Mucosa of gallbladder (tissue), 1 donor: ENCODE measurements at places on chromosomes 2 and 18. TPM values are rescaled to one million over a fixed set of nuclear protein-coding genes. Genes with fewer than 3 reads are reported as not detected.
A peak's percentile ranks its signal among the peaks of the same experiment; 100 is the strongest.

DNA sequence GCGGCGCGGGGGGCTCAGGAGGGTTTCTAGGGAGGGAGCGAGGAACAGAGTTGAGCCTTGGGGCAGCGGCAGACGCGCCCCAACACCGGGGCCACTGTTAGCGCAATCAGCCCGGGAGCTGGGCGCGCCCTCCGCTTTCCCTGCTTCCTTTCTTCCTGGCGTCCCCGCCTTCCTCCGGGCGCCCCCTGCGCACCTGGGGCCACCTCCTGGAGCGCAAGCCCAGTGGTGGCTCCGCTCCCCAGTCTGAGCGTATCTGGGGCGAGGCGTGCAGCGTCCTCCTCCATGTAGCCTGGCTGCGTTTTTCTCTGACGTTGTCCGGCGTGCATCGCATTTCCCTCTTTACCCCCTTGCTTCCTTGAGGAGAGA is 5.2 kb downstream of the PROC start:
- DNase-seq, result no peak

Gene NCKAP5
- 3.9 TPM for total RNA-seq

Gene MSTN
- total RNA-seq, result 0.23 TPM

GRCh38 chr18:3585656-3586509 is 135.9 kb downstream of the TGIF1 start:
- peak; percentile 79 for DNase-seq

Gene HIBCH
- 49.8 TPM for total RNA-seq

Gene ATOH8
- 9.0 TPM for total RNA-seq

Gene DPP4
- total RNA-seq, result 28.1 TPM

DNA sequence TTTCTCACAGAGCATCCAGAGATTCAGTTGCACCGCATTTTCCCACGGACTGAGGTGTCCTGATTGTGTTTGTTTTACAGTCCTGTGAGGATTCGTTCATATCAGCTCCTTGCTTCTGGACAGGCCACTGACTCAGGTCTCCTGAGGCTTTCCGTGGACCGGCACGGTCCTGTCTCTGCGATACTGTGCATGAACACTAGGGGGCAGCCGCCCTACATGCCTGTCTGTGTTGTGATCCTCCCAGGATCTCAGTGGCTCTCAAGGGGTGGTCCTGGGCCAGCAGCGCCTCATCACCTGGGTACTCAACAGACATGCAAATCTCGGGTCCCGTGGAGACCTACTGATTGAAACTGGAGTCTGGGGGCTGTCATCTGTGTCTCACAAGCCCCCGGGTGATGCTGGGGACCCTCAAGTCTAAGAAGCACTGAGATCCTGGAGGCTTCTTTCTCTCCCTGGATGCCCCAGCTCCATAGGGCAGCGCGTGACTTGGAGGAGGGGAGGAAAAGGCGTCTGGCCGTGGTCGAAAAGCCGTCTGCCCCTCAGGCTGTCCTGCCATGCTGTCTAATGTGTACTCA is 28.9 kb downstream of the IL1R2 start:
- DNase-seq, result peak; percentile 87

DNA sequence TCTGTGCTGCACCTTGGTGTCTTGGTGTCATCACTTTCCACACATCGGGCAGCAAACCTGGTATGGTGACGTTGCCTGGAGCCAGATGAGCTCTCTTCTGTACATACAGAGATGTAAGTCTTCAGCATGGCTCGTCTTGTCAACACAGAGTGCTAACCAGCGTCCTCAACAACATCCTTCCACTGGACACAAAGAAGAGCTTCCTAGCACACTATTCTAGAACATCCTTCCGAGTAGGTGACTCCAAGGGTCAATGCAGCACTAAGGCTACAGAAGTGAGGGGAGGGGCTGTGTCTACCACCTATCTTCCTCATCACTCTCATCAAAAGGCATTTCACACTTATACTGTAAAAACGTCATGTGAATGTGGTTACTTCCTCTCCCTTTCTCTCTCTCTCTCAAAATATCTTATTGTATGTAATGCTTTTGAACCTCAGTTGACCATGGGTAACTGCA is 108.1 kb upstream of the SLC1A4 start:
- DNase-seq, result no peak

DNA sequence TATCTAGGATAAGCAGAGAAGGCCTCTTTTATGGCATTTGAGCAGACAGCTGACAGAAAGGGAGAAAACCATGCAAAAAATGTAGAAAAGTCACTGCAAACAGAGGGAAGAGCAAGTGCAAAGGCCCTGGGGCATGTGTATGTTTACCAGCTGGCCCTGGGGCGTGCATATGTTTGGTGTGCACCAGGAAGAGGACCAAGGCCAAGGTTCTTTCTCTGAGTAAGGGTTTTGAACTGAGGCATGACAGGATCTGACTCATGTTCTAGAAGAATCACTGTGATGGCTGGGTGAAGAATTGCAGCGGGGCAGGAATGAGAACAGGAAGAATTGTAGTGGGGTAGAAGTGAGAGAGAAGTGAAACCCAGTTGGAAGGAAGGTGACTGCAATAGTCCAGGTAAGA is 69.6 kb downstream of the STEAP3 start:
- DNase-seq, result no peak

Gene VIT
- 1.5 TPM for total RNA-seq

DNA sequence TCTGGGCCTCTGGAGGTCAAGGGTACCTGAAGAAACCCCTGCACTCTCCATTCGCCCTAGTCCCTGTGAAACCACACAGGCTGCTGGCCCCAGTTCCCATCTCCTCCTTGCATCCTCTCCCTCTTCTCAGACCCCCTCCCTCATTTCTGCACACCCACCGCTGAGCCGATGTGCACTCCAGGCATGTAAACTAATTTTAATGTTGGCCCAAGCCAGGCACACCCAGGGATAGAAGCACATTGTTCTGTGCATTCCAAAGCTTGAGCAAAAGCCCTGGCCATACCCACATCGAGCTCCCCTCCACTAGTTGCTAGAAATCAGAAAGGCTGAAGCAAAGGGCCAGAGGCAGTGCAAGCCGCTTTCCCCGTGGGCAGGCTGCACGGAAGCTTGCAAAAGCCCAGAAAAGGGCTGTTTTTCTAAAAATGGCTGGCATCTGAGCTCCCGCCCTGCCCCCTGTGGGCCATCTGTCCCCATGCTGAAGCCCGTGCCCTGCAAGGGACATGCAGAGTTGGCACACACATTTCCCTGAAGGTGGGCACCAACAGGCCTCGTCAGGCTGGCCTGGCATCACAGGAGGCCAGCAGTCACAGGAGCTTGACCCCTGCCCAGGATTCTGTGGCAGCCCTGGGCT is 181.6 kb downstream of the SMAD7 start:
- DNase-seq, result no peak

DNA sequence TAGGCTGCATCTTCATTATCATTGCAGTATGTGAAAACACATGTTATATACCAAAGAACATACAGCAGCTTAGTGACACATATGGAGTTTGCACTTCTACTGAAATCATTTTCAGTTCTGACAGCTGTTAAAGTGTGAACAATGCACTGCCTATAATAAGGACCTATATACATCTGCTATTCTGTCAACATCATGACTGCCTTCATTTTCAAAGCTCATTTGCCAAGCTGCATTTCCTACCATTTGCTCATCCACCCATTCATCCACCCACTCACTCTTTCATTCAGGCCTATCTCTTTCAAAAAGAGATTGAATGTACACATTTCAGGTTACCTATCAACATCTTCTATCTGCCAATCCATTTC is 81.7 kb upstream of the STK17B start:
- DNase-seq, result no peak

DNA sequence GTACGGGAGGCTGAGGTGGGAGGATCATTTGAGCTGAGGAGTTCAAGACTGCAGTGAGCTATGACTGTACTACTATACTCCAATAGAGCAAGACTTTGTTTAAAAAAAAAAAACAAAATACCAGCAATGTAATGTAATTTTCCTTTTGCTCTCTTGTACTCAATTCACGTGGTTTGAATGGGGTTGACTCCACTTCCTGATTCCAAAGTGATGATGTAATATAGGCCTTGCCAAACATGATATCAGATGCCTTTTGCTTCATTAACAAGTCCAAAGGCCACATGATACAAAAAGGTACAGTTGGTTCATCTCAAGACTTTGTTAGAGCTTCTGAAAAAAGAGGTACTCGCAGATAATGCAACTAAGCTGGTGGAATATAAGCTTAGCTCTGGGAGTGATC is 321.8 kb downstream of the ZEB2 start:
- peak; percentile 24 for DNase-seq

- DNase-seq, result no peak
These were observed 343.7 kb downstream of the INSIG2 start for GRCh38 chr2:118431997-118432396.

Gene EIF2AK3
- total RNA-seq, result 17.9 TPM

Gene ACSL3
- total RNA-seq, result 68.5 TPM

Gene IL1RL2
- total RNA-seq, result 2.3 TPM

DNA sequence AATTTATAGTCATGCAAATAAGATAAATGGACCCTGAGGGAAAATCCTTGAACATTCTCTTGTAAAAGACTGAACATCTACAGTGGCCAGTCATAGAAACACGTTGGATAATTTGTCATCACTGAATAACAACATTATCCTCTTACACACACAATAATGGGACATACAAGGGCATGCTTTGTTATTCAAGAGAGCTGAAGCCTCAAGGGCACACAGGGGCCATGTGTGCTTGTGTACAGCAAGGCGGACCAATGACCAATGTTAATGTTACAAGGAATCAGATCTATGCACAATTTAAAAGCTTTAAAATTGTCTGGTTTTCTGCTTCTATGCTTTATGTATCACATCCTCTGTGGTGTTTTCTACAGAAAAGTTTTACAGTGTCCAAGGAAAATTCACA is 23.7 kb downstream of the COL6A3 start:
- no peak for DNase-seq

DNA sequence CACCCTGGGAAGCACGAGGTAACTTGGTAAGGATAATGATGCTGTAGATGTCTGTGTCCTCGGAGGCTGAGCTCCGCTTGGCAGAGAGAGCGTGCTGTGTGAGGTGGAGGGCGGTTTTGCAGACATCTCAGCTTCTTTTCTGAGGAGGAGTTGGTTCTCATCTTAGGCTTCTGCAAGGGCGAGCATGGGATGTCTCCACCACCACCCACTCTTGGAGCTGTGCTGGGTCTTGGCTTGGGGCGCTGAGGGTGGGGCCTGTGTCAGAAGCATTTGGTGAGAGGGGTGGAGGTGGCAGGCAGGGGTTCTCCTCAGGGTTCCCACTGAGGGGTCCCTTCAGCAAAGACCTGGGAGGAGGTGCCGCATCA is 9.2 kb downstream of the OXER1 start:
- no peak for DNase-seq

GRCh38 chr2:150110548-150110947 is 376.9 kb downstream of the RND3 start:
- DNase-seq, result no peak

- DNase-seq, result no peak
These were observed 58.1 kb downstream of the MAP3K19 start for GRCh38 chr2:134988994-134989605.

DNA sequence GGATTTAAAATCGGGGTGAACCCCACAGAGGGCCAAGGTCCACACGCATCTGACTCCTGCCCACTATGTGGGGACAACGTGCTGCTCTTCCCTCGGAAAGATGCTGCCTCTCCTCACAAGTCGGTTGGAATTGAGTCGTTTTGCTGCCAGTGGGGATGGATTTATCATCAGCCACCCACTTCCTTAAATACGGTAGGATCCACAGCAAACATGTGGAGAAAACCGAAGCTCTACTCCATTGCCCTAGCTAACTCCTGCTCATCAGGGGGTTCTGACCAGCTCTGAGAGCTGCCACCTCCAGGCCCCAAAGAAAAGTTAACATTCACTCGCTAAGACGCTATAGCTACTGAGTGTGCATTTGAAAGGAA is 80.9 kb downstream of the CHRNA1 start:
- DNase-seq, result no peak

DNA sequence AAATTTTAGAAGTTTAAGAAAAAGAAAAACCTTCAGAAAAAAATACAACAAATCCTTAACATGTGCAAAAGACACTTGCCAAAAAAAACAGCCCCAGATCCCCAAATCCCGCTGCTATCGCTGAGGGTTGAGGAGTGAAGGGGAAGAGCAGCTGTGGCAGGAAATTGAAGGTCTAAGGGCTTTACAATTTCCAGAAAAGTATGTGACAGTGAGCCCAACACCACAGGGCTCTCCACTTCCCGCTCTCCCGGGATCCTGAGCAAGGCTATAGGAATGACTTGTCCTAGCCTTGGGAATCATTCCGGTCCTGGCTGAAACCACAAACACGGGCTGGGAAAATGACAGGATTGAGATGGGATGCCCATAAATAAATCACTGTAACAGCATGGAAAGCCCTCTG is 191.4 kb downstream of the TMEM163 start:
- no peak for DNase-seq

Gene UPP2
- not detected for total RNA-seq

- DNase-seq, result no peak
These were observed 5.5 kb downstream of the ZNF396 start for GRCh38 chr18:35371412-35372195.

DNA sequence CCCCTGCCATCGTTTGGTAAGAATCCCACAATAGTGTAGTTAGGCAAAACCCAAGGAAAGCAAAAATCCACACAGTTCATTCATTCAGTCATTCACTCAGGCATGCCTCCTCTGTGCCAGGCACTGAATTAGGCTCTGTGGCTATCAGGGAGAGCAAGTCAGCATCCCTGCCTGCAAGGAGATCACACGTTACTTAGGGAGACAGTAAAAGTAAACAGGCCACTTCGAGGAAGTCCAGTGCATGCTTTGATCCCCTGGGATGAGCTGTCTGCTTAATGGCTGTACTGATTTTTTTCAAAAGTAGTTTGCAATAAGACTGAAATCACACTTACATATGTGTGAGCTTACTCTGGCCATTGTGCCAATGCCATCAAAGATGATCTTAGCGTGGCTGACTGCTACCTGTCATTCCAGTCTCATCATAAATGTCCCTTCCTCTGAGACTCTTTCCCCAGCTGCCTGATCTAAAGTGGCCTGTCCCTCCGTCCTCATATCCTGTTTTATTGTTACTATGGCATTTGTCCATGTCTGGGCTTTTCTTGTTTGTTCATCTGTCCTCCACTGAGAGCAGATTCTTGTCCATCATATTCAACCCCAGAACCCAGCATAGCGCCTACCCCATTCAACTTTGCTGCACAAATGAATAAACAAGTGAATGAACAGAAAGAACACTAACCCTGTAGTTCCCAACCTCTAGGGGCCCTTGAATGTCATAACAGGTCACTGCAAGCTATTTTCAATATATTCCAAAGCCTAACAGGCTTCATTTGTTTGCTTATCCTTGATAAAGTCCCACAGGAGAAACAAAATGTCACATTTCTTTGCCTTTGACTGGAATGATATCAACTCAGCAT is 84.1 kb downstream of the GALNT14 start:
- DNase-seq, result no peak

DNA sequence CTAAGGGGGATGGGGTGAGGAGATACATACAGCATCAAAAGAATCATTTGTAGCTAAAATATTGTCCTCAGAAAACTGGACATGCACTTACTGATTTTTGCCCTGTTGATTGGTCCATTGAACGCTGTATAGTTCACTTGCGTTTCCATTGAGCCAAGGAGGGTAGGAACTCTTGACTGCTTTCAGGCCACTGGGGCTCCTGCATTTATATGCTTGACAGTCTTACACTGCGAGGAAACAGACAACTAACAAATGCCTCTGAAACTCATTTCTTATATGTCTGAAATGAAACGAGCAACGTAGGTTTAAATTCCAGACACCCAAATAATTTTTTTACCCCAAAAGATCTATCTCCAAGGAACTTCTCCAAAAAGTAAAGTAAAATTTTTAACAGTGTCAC is 42.1 kb downstream of the ARL5A start:
- no peak for DNase-seq

Gene GPR35
- 71.2 TPM for total RNA-seq

GRCh38 chr2:237291138-237291792 is 122.7 kb downstream of the COL6A3 start:
- DNase-seq, result peak; percentile 96
